ENCODE measurements at places on chromosomes 12 and 14.

DNA sequence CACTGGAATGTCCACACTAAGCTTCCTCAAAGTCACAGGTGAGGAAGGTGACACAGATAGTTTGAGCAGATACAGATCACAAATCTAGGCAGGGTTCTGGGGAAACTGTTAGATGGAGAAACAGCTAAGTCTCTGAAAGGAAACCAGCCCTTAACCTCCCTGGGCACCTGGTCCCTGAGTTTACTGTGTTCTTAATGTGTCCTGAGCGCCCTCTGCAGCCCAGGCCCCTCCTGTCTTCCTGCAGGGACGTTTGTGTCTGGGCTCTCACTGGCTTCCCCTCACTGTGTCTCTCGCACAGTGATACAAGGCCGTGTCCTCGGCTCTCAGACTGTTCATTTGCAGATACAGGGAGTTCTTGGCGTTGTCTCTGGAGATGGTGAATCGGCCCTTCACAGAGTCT is 684.3 kb downstream of the TMEM121 start:
- DNase-seq, result no peak

GRCh38 chr14:22849212-22849819 is 12.9 kb downstream of the MMP14 start:
- DNase-seq, result no peak

DNA sequence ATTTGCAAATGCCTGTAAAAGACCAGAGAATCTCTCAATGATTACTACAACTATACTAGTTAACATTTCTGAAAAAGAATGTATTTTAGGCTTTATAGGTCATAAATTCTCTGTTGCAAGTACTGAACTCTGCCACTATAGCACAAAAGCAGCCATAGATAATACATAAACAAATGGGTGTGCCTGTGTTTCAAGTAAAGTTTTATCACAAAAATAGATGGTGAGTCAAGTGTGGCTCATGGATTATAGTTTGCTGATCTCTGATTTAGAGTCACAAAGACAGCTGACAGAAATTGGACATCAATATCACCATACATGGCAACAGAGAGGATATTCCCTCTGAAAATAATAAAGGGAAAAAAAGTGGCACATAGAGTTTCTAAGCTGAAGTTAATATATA is 68.1 kb downstream of the FSCB start:
- DNase-seq, result no peak

- no peak for DNase-seq
Observed at GRCh38 chr14:67373347-67373746, 13.2 kb downstream of the EIF2S1 start.

DNA sequence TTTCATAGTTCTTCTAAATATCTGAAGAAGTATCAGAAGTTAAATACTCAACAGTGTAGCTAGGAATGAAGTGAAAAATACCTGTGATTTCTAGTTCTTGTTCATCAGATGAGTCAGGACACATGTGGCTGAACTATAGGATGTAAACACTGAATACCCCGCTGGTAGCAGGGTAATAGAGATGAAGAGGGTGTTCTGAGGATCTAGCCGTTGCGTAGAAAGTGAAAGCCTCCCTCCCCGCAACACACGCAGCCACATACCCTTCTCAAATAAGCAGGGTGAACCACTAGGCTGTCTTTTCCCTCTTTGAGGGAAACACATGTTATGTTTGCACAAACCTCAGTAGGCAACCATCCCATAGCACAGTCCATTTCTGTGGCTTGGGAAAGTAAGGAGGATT is 16.4 kb upstream of the RNASE12 start:
- DNase-seq, result no peak

GRCh38 chr12:53054112-53054878 is 4.4 kb downstream of the TNS2 start:
- peak; percentile 98 for DNase-seq

DNA sequence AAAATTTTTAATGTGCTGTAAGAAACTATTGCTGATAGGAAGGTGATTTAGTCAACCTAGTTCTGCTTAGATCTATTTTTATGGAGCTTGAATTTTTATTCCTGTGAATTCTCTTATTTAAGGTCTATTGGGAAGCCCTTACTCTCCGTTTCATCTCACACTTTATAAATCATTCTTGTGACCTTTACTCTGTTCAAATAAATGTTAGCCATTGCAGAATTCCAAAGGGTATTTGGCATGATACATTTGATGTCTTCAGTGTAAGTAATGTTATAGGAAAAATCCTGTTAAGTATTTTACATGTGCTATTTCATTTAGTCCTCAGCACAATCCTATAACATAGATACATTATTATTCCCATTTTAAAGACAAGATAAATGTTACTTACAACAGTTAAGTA is 12.5 kb downstream of the PTPRQ start:
- DNase-seq, result no peak

GRCh38 chr12:122081697-122082221 is 3.2 kb downstream of the MLXIP start:
- no peak for DNase-seq

- DNase-seq, result no peak
Observed at GRCh38 chr12:67459173-67459572, 189.4 kb upstream of the DYRK2 start.

DNA sequence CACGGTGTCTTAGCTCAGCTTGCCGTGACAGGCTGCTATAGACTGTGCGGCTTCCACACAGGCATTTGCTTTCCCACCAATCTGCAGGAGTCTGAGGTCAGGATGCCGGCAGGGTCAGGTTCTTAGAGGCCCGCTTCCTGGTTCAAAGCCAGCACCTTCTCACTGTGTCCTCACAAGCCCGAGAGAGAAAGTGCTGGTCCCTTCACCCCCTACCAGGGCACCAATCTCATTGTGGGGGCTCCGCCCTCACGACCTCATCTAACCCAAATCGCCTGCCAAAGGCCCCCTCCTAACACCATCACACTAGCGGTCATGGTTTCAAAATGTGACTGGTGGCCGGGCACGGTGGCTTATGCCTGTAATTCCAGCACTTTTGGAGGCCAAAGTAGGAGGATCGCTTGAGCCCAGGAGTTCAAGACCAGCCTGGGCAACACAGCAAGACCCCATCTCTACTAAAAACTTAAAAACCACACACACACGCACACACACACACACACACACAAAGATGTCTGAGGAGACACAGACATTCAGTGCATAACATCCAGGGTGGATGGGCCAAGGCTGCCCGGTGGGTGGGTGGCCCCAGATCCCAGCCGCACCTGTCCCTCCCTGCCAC is 26.8 kb downstream of the MMP17 start:
- no peak for DNase-seq

- DNase-seq, result no peak
Observed at GRCh38 chr14:71491931-71492330, 440.3 kb upstream of the RGS6 start.

DNA sequence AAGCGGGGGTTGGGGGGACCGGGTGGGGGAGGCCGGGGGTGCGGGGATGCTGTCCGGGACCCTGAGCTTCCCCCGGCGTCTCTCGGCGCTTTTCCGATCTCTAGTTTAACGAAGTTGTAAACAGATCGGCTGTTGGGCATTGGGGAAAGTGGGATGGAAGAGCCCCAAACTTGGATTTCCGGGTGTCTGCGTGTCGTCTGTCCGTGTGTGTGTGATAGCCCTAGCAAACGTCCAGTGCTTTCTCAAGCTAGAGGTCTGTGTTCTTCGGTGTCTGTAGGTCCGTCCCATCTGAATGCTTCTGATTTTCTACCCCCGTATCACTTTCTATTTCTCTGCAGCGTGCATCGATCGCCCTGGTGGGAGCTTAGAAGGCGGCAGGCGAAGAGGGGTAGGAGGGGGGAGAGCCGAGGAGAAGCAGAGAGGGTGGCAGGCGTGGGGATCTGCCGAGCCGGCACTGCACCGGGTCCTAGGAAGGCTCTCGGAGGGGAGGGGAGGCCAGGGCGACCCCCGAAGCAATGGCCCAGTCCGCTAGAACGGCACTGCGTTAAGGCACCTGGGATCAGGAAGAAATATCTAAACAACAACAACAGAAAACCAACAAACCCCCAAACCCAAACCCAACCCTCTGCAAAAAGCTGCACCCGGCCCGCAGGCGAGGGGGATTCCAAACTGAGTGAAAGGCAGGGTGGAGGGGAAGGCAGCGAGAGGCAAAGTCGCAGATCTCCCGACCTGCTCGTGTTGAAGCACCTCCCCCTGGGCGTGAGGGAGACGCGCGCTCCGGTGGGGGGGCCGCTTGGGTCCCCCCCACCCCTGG is 1.0 kb downstream of the KCNA1 start:
- peak; percentile 53 for DNase-seq

- no peak for DNase-seq
Observed at GRCh38 chr14:75634848-75635247, 25.8 kb downstream of the ERG28 start.

- no peak for DNase-seq
Observed at GRCh38 chr12:114328292-114328691, 77.7 kb downstream of the TBX5 start.

DNA sequence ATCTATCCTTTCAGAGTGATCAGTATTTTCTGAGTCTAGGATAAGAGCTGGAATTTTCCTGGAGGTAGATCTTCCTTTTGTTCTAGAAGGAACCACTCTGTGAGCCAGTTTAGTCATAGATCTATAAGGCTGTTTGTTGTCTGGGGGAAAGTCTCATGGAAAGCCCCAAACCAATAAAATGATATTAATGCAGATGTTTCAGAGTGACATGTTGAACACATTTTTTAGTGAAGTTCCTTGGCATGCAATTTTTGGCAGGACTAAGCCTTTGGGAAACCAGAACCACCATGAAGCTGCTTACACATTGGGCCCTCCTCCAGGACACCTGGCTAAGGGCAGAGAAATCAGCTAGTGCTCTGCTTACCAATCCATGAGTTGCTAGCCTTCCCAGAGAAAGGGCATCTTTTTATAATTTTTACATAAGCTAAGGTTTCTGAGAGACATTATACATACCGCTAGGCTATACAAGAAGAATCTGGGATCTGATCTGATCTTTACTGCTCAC is 101.5 kb upstream of the PCED1B start:
- no peak for DNase-seq

- no peak for DNase-seq
Observed at GRCh38 chr12:120115692-120116440, 687 bp downstream of the RAB35 start.

GRCh38 chr14:64422756-64423155 is 34.6 kb downstream of the MTHFD1 start:
- DNase-seq, result no peak

DNA sequence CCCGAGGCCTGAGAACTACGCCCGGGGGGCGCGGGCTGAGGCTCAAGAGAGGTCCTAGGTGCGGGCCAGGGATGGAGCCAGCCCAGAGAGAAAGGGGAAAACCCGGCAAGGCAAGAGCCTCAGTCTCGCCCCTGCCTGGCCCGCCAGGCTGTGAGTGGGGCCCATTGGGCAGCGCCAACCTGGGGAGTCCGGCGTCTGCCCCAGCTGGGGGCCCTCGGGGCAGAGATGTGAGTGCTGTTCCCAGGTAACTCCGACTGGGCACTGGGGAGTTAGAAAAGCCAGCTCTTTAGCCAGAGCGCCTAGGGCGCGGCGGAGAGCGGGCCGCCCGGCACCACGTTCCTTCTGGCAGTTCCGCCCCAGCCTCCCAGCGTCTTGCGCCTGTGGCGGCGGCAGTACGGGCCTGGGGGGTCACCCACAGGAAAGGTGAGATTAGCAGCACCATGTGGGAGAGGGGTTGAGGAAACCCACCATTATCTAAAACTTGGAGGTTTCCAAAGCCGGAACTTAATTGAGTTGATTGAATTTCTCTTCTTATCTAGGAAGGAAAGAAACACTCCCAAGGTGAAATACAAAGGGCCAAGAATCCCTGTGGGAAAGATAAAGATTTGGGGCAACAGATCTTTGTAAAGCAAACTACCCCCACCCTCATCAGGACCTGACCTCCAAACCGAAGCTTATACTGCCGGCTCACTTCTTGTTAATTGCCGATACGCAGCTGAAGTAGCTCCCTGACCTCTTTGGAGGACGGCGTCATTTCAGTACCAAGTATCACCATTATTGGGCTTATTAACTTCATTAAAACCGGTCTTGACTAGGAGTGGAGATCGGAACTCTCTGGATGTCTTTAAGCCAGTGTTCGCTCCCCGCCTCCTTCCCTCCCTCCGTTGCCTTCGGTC is 11.6 kb downstream of the OTX2 start:
- DNase-seq, result no peak

GRCh38 chr14:99125113-99125512 is 146.9 kb downstream of the BCL11B start:
- no peak for DNase-seq

- no peak for DNase-seq
Observed at GRCh38 chr12:109611223-109611622, 37.6 kb downstream of the MVK start.

DNA sequence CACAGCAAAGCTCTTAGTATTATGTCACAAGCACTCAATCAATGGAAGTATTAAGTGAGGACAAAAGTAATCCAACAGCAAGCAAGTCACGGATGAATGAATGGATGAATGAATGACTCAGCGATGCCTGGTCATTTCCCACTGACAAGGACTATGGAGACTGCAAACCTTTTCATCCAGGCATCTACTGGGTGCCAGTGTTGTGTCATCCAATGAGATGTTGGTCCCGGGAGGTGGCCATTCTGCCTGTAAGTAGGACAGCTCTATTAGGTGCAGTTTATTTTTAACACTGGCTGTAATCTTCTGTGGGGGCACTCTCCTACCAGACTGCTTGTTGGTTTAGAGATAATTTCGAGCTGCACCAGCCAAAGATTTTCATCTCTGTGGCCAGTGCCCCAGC is 39.4 kb downstream of the STAB2 start:
- DNase-seq, result no peak

- DNase-seq, result no peak
Observed at GRCh38 chr12:121568518-121568917, 12.3 kb downstream of the KDM2B start.

DNA sequence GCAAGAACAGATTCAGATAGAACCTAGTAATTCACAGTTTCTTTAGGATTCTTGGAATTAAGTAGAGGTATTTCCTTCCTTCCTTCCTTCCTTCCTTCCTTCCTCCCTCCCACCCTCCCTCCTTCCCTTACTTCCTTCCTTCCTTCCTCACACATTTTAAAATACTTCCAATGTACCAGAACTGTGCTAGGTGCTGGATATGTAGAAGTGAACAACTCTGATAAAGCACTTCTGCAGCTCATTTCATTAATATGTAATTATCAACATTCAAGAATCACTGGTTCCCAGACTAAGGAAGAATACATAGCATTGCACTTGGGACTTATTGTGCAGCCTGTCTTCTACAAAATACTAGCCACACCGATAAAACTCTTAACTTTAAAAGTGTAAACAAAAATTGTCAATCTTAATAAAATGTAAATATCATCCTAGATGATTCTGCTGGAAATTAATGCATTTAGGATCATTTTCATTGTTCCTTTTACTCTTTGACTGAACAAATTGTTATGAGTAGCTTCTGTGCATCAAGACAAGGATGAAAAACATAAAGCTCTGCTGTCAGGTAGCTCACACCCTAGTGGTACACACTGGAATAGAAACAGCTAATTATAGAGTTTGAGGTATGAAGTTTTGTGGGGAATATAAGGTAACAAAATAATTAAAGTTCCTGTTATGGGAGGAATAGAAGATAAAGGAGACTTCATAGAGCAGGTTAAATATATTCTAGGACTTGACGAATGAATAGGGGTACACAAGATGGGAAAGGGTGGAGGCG is 99.9 kb upstream of the MYF6 start:
- no peak for DNase-seq

- no peak for DNase-seq
Observed at GRCh38 chr12:118374909-118375308, 1.4 kb upstream of the SUDS3 start.

GRCh38 chr12:2580821-2581220 is 213.9 kb upstream of the FKBP4 start:
- DNase-seq, result no peak

GRCh38 chr14:62076825-62077605 is 314.8 kb downstream of the SNAPC1 start:
- DNase-seq, result no peak

- no peak for DNase-seq
Observed at GRCh38 chr14:96567289-96567899, 65.2 kb downstream of the PAPOLA start.

Data from GM12891 (cell line).